ENCODE measurements at places on chromosomes 5 and 9.

DNA sequence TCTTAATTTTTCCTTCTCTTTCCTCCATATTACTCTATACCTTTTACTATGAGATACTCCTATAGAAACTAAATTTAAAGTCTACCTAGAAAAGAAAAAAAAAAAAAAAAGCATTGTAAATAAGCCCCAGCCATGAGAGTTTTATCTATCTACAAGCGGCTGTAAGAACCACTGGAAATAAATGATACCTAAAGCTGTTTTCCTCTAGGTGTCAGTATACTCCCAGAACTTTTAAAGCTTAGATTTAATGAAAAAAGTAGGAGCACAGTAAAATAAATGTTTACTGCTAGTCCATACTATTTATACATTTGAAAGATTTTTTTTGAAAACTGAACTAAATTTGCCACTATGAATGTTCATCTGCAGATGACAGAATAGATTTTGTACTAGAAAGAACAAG lies 26.2 kb downstream of the TYRP1 start:
- no peak for DNase-seq

DNA sequence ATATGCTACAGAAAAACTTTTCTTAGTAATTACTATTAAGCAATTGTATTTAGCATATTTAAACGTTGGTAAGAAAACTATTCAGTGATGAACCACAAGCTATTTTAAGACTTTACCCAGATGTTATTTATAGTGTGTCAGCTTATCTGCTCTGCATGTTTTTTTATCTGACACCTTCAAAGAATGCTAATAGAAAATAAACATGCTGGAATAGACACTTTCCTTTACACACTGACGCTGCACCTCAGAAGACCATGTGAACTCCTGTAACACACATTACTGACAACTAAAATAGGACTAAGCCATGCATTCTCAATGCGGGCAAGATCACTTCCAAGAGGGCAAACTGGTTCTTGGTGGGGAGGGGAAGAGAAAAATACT lies 38.3 kb downstream of the FNIP1 start:
- DNase-seq: no peak

- DNase-seq: no peak
These were observed 615.6 kb downstream of the ZNF608 start for GRCh38 chr5:124130816-124131215.

DNA sequence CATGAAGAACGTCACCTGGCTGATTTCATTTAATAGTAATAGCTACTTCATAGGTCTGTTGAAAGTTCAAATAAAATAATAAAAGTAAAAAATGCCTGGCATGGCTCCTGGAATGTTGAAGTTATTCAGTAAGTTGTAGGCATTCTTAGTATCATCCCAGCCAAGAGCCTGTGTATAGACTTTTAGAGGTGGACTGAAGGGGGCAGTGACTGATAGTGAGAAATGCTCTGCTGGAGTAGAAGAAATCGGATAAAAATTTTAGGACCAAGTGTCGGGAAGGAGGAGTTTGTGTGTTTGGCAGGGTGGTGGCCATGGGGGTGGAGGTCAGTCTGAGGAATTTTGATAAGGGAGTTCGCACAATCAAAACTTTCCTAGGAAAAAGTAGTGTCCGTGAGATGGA lies 3.6 kb downstream of the ZFP2 start:
- DNase-seq: no peak

GRCh38 chr9:14170973-14171596 lies 142.9 kb downstream of the NFIB start:
- DNase-seq: no peak

DNA sequence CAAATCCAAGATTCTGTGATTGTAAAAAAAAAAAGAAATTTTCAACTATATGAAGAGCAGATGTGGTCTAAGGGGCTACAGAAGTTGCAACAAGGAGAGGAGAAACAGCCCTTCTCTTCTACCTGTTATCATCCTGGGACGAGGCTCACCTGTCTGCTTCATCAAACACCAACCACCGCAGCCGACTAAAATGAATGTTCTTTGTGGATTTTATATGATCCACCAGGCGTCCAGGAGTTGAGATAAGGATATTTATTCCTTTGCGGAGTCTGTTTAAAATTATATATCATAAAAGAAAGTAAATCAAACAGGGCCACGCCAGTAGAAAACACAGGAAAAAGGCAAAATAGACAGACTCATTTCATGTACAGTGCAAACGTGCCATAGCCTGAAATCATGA lies 21.5 kb downstream of the DDX31 start:
- no peak for DNase-seq

DNA sequence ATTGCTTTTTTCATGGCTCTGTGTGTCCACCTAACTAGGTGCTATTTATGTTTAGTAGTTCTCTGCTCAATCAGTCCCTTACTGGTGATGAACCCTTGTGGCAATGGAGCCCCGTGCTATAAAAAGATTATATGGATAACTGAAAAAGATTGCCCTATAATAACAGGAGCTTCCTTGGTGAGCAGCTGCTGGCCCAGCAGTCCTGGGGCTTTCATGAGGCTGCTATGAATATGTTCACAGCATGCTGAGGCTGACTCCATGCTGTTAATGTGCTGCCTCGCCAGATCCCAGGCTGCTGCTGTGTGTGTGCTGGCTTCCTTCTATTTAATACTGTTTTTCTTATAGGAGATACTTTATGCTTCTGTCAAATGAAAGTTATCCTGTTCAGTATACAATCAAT lies 357.5 kb downstream of the TAF11L14 start:
- no peak for DNase-seq

DNA sequence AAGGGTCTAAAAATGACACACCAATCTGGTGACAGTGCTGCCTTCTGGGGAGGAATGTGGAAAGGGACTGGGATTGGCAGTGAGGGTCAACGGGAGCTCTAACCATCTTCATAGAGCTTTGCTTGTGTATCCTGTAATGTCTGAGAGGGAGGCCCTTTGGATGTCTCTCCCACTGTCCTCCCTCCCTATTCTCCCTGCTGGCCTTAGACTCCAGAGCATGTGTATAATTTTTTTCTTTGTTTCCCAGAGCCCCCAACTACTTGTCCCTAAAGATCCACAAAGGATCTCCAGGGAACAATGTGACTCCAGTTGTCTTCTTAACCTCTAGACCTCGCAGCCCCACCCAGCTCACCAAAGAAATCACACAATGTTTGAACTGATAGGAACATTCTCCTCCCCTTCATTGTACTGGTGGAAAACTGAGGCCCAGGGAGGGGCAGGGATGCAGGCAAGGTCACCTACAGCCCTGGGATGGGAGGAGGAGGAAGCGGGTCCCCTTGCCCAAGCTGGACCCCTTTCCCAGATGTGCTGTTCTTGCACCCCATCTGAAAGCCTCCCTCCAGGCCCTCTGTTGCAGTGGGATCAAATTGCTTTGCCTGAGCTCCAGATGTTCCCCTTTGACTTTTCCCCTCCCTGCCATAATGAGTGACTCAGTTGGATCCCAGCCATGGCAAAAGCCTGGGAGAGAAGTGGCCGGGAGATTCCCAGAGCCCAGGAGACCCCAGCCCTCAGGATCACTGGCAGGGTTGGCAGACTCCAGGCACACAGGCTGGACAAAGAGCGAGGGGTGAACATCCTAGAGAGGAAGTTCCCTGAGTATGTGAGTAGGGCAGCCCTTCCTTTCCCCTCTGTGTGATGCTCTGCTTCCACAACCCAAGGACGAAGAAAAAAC lies 21.8 kb downstream of the SPARC start:
- DNase-seq: no peak

DNA sequence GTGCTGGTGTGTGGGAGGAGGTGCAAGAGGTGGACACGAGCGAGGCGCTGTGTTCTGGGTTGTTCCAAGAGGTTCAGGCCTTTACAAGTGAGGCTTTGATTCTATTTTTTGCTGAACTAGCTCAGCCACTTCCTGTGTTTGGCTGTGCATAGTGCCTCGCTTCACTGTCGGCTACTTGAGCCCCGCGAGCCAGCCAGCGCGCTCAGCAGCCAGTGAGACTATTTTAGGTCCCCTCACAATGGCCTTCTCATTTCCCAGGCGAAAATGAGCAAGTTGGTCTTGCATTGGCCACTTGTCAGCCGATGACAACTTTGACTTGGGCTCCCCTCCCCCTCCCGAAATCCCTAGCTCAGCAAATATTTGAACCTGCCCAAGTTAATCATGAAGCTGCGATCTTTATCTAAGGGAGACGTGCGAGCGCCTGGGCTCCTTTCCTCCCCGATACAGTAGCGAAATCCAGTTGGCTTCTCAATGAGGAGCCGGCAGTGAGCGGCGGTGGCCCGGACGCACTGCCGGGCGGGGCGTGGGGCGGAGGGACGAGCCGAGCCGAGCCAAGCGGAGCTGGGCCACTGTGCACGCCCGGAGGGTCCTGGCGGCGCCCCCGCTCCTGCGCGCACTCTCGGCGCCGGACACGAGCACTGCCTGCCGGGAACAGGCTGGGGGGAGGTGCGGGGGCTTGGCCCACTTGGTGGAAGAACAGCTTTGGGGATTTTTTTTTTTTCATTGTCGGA lies 72.6 kb downstream of the PIK3R1 start:
- peak; percentile 53 for DNase-seq

DNA sequence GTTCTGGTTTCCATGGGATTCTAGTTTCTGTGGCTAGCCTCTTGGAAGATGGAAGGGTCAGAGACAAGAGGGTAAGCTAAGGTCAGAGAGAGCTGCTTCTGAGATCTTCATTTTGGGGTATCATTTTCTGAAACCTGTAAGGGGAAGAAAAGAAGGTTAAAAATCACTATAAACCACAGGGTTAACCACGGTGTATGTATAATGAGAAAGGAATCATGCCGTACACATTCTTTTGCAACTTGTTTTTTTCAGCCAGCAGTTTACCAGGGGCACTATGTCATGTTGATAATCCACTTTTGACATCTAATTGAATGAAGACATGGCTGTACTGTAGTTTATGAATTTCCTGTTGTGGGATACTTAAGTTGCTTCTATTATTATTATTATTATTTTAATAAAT lies 164.4 kb downstream of the FOCAD start:
- DNase-seq: no peak
